ENCODE measurements at places on chromosomes 2 and 18.

DNA sequence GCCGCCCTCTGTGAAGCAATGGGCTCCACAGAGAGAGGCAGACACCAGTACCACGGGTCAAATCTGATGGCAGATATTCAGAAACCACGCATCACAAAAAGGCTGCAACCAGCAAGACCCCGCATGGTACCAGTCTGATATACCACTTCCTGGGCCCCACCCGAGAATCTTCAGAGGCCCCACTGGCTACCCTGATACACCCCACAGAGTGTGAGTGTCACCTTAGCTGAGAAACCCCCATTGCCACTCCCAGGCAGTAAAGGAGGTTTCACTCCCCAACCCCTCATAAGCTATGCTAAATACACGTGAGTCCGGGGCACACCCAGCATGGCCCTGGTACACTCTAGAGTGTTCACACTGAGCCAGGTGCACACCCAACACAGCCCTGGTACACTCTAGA lies 160.0 kb downstream of the EIPR1 start:
- H3K27ac ChIP-seq = no peak overlapping the region
- H3K4me3 ChIP-seq = no peak overlapping the region
- H3K4me1 ChIP-seq = no peaks in the 10 kb centered on the region
- DNase-seq = no peak
- no peaks in the 10 kb centered on the region for H3K36me3 ChIP-seq
- H3K27me3 ChIP-seq = no peaks in the 10 kb centered on the region

- DNase-seq = no peak
- peak overlapping the region; percentile 76 for H3K4me3 ChIP-seq
- no peaks in the 10 kb centered on the region for H3K36me3 ChIP-seq
- no peaks in the 10 kb centered on the region for H3K27me3 ChIP-seq
- peaks cover 3% of the 10 kb centered on the region for H3K4me1 ChIP-seq
Observed at GRCh38 chr2:86199834-86200177, 549 bp downstream of the MRPL35 start.

DNA sequence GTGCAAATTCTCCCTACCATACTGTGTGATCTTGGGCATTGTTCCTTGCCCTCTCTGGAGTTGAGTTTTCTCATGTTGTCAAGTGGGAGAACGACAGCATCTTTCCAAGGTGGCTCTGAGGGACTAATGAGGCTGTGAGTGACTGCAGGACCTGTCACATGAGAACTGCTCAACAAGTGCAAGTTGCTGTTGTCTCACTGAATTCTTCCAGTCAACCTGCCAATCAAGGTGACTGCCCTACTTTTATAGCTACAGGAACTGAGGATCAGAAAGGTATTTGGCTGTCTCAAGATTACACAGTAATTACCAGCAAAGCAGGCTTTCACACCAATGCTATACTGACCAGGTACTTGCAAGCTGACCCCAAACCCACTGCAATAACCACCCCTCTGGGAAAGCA lies 137.6 kb downstream of the MTCL1 start:
- no peak overlapping the region for H3K27ac ChIP-seq
- H3K27me3 ChIP-seq = no peaks in the 10 kb centered on the region
- peaks cover 1% of the 10 kb centered on the region for H3K4me1 ChIP-seq
- no peak for DNase-seq

DNA sequence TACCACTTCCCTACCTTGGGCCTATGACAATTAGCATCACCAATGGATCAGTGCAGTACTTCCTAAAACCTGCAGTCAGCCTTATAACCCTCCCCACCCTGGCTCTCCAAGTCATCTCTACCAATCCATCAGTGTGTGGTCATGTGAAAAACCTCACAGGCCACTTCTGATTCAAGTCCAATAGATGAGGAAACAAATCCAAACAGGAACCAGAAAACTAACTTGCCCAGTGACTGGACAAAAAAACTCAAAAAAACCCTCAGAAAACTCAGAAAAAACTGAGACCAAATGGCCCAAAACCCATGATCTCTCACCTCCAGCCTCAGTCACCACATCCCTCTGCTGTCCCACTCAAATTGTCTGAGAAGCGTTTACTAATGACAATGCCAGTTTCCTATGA lies 43.3 kb downstream of the TGFA start:
- H3K4me1 ChIP-seq = no peaks in the 10 kb centered on the region
- H3K36me3 ChIP-seq = no peaks in the 10 kb centered on the region
- no peak overlapping the region for H3K27ac ChIP-seq
- no peaks in the 10 kb centered on the region for H3K27me3 ChIP-seq
- no peak overlapping the region for H3K4me3 ChIP-seq

GRCh38 chr18:9334973-9335696 lies 562 bp downstream of the TWSG1 start:
- no peaks in the 10 kb centered on the region for H3K36me3 ChIP-seq
- peak overlapping the region; percentile 84 for H3K27ac ChIP-seq
- H3K27me3 ChIP-seq = no peaks in the 10 kb centered on the region
- no peak for DNase-seq
- peak overlapping the region; percentile 65 for H3K4me3 ChIP-seq

DNA sequence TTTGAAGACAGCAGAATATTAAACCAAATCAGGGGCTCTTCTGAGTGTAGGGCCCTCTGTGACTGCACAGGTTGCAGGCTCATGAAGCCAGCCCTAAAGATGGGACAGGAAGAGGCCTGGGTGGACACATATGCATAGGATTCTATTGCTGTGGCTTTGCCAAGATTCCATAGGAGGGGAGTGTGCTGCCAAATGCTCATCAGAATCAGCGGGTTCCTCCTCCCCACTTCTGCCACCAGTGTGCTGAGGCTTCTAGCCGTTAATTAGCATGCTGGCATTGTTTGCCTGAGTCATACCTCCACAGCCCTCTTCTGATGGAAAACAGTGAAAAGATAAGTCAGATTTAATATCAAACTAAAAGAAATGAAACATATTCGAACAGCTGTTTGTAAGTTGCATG lies 103.9 kb upstream of the TMEFF2 start:
- DNase-seq = no peak
- H3K27me3 ChIP-seq = no peaks in the 10 kb centered on the region
- no peaks in the 10 kb centered on the region for H3K4me1 ChIP-seq
- H3K27ac ChIP-seq = no peak overlapping the region

- no peak overlapping the region for H3K4me3 ChIP-seq
- DNase-seq = no peak
- no peak overlapping the region for H3K27ac ChIP-seq
- H3K27me3 ChIP-seq = no peaks in the 10 kb centered on the region
- no peaks in the 10 kb centered on the region for H3K36me3 ChIP-seq
Observed at GRCh38 chr2:186827862-186828492, 21.0 kb downstream of the ZSWIM2 start.

- H3K27me3 ChIP-seq = no peaks in the 10 kb centered on the region
- H3K4me3 ChIP-seq = no peak overlapping the region
- peaks cover 7% of the 10 kb centered on the region for H3K4me1 ChIP-seq
- no peak for DNase-seq
- no peak overlapping the region for H3K27ac ChIP-seq
Observed at GRCh38 chr2:8656160-8656641, 25.7 kb upstream of the ID2 start.

- no peaks in the 10 kb centered on the region for H3K4me1 ChIP-seq
- no peak overlapping the region for H3K27ac ChIP-seq
- H3K27me3 ChIP-seq = no peaks in the 10 kb centered on the region
- H3K36me3 ChIP-seq = no peaks in the 10 kb centered on the region
Observed at GRCh38 chr18:62730941-62731340, 15.6 kb downstream of the PHLPP1 start.

DNA sequence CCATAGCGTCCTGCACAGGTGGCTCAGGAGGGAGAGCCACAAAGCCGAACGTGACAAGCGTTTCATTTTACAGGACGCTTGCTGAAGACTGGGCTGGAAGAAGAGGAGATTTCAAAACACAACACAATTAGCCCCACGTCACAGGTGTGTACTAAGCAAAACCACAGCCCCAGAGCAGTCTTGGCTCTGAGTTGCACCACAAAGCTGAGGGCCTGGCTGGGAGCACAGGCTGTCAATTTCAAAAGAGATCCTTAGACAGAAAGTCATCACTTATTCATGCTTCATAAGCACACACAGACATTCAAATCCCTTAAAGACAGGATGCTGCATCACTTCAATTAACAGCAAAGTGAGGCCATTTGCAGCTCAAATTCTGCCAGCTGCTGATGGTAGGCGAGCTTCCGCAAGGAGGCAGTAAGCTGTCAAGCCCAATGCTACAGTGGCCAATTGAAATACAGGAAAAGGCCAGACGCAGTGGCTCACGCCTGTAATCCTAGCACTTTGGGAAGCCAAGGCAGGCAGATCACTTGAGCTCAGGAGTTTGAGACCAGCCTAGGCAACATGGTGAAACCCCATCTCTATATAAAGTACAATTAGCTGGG lies 79.6 kb downstream of the SKA1 start:
- H3K4me3 ChIP-seq = no peak overlapping the region
- no peaks in the 10 kb centered on the region for H3K36me3 ChIP-seq
- H3K4me1 ChIP-seq = no peaks in the 10 kb centered on the region
- H3K27me3 ChIP-seq = no peaks in the 10 kb centered on the region

DNA sequence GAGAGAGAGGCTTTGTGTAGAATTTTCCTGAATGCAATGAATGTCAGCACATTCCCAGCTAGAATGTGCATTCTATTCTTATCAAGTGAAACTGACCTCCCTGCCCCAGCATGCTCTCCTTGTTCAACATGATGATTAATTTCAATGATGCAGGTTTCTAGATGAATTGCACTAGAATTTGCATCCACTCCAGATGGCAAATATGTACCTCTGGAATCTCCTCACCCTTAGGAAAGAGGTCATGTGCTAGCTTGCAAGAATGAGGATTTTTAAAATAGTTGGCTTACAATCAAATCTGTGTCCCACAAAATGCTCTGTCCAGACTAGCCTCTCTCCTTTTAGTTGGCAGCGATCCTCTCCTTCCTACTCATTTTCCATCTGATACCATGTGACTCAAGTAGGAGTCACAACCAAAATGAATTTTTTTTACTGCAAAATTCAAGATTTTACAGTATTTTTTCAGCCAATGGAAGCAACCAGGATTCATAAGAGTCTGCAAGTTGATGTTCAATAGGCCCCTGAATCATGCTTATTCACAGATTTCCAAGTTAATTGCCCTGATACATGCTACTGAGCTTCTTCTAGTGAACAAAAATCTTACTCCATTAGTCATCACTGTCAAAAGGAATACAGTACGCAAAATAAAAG lies 21.0 kb upstream of the STAT4 start:
- no peak overlapping the region for H3K27ac ChIP-seq
- no peaks in the 10 kb centered on the region for H3K27me3 ChIP-seq
- no peaks in the 10 kb centered on the region for H3K4me1 ChIP-seq
- H3K36me3 ChIP-seq = no peaks in the 10 kb centered on the region

DNA sequence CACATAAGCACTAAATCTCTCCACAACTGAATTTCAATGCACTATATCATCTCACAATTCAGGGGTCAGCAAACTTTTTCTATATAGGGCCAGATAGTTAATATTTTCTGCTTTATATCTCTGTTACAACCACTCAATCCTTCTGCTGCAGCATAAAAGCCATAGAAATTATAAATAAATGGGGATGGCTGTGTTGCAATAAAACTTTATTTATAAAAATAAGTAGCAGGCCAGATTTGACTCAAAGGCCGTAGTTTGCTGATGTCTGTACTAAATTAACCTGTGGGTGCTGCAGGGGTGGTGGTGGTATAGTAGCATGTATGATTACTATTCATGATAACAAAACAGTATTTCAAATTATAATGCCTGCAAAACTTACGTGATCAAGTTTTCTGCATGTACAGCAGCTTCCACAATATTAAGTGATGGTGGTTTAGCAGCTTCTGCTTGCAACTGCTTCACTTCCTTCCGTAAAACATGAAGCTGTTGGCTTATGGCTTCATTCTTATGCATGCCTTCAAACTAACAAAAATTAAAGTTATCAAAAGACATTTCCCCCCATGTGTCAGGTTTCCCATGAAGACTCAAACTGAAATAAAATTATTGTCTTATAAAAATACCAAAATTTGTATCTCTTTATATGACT lies 64.1 kb downstream of the SIGLEC15 start:
- H3K4me1 ChIP-seq = no peaks in the 10 kb centered on the region
- H3K27ac ChIP-seq = no peak overlapping the region
- no peak for DNase-seq
- no peaks in the 10 kb centered on the region for H3K36me3 ChIP-seq
- no peaks in the 10 kb centered on the region for H3K27me3 ChIP-seq

GRCh38 chr2:165274698-165275097 lies 35.5 kb downstream of the SCN2A start:
- DNase-seq = peak; percentile 25
- H3K36me3 ChIP-seq = no peaks in the 10 kb centered on the region
- no peaks in the 10 kb centered on the region for H3K27me3 ChIP-seq
- H3K27ac ChIP-seq = no peak overlapping the region

- no peak overlapping the region for H3K27ac ChIP-seq
- no peak overlapping the region for H3K4me3 ChIP-seq
- H3K27me3 ChIP-seq = no peaks in the 10 kb centered on the region
- DNase-seq = no peak
- H3K36me3 ChIP-seq = no peaks in the 10 kb centered on the region
Observed at GRCh38 chr2:205646680-205647079, 35.6 kb upstream of the NRP2 start.

DNA sequence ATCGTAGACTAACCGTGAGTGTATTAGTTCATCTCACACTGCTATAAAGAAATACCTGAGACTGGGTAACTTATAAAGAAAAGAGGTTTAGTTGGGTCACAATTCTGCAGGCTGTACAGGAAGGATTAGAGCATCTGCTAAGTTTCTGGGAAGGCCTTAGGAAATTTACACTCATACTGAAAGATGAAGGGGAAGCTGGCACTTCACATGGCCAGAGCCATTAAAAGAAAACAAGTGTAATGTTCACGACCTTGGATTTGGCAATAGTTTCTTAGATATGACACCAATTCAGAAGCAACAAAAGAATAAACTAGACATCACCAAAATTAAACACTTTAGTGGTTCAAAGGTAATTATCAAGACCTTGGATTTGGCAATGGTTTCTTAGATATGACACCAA lies 23.8 kb downstream of the ABCB11 start:
- no peak for DNase-seq
- H3K4me1 ChIP-seq = no peaks in the 10 kb centered on the region

DNA sequence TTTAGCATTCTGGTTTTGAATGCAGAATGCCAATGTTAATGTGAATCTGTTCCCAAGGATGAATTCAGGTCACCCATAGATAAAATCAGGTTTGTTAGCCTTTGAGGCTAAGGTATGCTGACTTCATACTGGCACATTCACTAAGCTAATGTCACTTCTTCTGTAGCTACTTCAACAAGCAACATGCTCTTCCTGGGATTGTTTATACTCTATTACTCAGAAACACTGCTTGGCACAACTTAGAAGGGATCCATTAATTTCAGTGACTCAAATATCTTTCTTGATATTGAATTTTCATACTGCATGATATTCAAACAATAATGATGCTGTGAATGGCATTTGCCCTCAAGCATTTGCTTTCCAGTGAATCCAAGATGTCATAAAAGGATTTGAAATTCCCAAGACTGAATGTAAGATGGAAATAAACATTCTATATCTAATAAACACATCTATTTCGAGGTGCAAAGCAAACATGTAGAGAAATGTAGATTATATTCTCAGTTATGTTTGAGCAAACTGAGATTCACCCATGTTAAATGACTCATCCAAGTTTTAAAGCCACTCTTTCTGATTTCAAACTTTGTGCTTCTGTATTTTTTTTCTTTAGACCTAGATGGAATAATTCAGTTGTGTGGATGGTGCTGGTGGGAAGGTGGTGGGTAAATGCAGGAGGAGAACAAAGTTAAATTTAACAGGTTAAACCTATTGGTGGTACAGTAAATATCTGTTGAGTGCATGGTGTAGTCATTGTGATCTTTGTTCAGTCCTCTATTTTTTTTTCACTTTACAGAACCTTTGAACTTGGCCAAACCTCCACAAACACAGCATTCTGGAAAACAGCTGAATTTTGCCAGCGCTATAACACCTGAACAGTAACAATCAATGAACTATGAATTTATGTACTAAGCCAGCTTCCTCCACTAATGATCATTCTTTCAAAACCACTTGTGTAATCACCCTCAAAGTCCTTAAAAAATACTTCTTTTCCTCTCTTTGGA lies 162.1 kb upstream of the XIRP2 start:
- no peaks in the 10 kb centered on the region for H3K4me1 ChIP-seq
- no peaks in the 10 kb centered on the region for H3K36me3 ChIP-seq
- H3K27me3 ChIP-seq = no peaks in the 10 kb centered on the region
- DNase-seq = no peak
